Fibroblast of the aortic adventitia (primary cell): ENCODE measurements at places on chromosomes 5 and 9. TPM values are rescaled to one million over a fixed set of nuclear protein-coding genes. Genes with fewer than 3 reads are reported as not detected.
A peak's percentile ranks its signal among the peaks of the same experiment; 100 is the strongest.

- no peak for DNase-seq
Measured at GRCh38 chr5:135396459-135397055, 2.5 kb downstream of the MACROH2A1 start.

- no peak for DNase-seq
Measured at GRCh38 chr5:93280518-93280917, 300.5 kb downstream of the NR2F1-AS1 start.

DNA sequence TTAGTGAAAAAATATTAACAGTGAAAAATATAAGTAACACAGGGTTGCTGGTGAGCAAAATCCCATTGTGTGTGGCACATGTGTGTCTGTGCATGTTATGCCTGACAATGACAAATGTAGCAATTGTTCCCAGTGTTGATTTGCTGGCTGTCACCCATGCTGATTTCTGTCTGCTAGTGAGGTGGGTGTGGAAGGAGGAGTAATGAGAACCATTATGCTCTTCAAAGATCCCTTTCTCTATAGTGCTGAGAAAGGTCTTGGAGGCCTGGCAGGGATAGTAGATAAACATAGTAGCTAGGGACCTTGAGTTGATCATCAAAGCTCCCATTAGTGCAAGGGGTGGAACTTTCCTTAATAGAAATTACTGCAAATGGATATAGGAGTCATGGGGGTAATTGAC is 152.5 kb upstream of the CLINT1 start:
- no peak for DNase-seq

GRCh38 chr9:133125941-133126696 is 5.1 kb upstream of the RALGDS start:
- DNase-seq = peak; percentile 52

DNA sequence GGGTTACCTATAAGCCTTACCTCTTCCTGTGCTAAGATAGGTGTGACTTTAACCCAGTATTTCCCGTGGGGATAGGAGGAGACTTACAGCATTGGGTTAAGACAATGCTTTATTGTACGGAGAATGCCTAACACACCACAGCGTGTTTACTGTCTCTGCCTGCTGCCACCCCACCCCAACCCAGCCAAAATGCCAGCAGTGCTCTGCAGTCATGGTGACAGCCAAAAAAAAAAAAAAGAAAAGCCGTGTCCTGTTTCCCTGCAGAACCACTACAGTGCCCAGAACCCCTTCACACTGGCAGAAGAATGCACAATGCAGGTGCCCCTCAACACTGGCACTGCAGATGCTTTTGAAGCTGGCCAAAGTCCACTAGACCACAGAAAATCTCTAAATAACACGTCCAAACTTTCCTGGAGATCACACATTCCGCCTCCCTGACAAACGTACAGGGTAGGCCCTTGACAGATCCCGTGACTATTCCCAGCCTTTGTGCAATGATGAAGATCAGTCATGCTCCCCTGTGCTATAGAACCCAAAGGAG is 102.2 kb downstream of the SERINC5 start:
- no peak for DNase-seq

GRCh38 chr5:76816110-76816831 is 2.6 kb upstream of the F2RL1 start:
- DNase-seq = peak; percentile 54

RAB3C gene
- not detected in 2 replicates for total RNA-seq

PPIC gene
- total RNA-seq = 53.5 and 57.2 TPM in 2 replicates

OBP2B gene
- not detected in 2 replicates for total RNA-seq

BAAT gene
- not detected in 2 replicates for total RNA-seq

WNT8A gene
- total RNA-seq = not detected in 2 replicates

EGFL7 gene
- total RNA-seq = 2.4 and 5.6 TPM in 2 replicates

SLC46A2 gene
- not detected in 2 replicates for total RNA-seq
